ENCODE measurements at places on chromosomes 4 and X.

- no peak for DNase-seq
Observed at GRCh38 chr4:31964685-31965084, 1244.5 kb downstream of the PCDH7 start.

DNA sequence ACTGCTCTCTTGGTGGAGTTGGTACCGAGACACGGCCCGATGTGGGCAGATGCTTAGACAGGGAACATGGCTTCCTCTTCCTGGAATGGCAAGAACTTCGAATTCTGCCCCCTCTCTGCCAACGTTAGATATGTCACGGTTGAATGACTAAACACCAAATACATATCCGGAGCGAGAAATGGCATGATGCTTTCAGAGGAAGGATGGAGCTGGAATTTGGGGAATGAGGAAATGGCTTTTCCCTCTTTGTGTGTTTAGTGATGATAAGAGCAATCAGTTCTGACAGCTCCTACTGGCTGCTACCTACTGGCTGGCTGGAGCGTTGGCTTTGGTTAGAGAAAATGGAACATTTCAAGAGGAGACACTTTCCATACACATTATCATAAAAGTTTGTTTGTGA lies 140.0 kb downstream of the DHRSX start:
- DNase-seq: peak; percentile 5

DNA sequence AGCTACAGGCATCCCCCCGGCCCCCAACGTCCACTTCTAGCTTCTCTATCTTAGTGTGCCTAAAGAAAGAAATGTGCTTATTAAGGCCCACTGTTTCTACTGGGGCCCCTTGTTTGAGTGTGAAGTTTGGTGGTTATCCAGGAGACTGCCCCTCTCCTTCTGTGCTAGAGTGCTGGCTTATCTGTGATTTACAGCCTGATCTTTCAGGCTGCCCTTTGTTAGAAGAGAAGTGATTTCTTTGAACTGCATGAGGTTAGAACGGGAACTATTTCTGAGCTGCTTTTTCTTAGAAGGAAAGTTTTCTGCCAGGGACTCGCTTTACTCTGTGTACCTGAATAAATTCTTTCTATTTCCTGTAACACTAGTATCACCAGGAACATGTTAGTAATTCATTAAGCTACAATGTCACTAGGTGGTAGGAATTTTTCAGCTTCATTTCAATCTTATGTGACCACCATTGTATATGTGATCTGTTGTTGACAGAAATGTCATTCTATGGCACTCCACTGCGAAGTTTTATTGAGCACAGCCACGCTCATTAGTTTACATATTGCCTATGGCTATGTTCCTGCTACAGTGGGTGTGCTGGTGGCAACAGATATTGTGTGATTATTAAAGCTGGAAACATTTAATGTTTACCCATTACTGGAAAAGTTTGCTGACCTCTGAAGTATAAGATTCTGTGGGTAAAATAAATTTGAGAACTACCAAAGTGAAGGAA lies 193.8 kb upstream of the CXorf51B start:
- DNase-seq: no peak

DNA sequence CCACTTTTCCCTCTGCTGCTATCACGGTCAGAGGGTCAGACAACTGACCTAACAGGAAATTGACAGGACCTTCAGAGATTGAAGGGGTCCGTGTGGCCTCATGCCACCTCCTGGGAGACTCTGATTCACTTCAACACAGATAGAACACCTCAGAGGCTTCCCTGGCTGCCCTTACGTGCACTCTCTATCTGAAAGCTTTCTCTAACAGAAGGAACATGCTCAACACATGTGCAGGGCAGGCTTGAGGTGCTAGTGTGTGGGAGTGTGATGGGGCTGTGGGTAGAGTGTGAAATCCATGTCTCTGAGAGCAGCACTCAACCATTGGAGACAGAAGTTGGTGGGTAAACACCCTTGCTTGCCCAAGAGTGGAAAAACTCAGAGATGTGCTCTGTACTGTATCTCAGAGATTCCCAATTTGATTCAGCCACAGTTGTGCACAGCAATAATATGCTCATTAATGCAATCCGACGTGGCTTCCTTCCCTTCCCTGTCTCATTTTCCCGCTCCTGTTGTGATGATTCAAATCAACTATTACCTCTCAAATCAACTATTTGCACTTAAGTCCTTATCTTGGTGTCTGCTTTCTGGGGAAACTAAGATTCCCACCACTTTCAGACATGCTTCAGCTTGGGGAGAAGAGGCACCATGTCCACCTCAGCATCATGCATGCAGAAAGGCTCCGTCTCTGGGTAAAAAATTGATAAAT lies 62.0 kb upstream of the MAGEB2 start:
- no peak for DNase-seq

GRCh38 chr4:22556495-22556894 lies 40.6 kb upstream of the ADGRA3 start:
- DNase-seq: no peak

GRCh38 chr4:70425306-70425705 lies 27.6 kb downstream of the OPRPN start:
- DNase-seq: no peak

GRCh38 chr4:6425336-6425735 lies 47.1 kb downstream of the PPP2R2C start:
- no peak for DNase-seq

- DNase-seq: no peak
Observed at GRCh38 chr4:42348247-42348646, 49.0 kb upstream of the SHISA3 start.

GRCh38 chr4:40546969-40547788 lies 82.5 kb downstream of the RBM47 start:
- DNase-seq: peak; percentile 32

GRCh38 chrX:1462596-1463251 lies 10.0 kb upstream of the ASMTL start:
- peak; percentile 64 for DNase-seq

GRCh38 chr4:118289794-118290193 lies 63.0 kb downstream of the PRSS12 start:
- DNase-seq: peak; percentile 97

- DNase-seq: no peak
Observed at GRCh38 chr4:103664436-103665075, 55.2 kb downstream of the TACR3 start.

DNA sequence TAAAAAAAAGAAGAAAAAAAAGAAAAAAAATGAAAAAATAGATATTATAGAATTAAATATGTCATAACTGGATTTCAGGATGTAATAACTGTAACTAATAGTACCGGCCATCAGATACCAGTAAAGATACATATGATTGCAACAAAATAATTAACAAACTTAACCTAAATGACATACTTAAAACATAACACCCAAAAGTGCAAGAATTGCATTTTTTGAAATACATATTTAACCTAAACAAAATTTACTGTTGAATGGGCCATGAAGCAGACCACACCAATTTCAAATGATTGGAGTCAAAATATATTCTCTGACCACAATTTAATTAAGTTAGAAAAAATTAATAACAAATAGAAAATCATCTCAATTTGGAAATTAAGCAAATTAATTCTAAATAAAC lies 33.1 kb downstream of the GABRA3 start:
- DNase-seq: no peak

DNA sequence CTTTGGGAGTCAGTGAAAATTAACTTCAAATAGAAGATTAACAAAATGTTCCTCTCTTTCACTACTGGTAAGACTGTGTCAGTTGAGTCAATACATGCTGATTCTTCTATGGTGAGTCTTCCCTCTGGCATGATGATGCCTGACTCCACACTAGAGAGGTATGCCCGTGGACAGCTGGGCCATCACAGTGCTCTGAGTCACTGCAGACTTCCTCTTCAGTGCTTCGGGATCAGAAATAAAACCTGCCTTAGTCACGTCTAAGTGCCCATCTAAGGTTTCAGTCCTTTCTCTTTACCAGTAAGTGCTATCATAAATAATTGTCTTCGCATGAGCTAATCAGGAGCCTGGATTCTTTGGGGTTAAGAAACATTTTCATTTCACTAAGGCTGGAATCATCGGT lies 1.6 kb upstream of the ASB5 start:
- peak; percentile 100 for DNase-seq

DNA sequence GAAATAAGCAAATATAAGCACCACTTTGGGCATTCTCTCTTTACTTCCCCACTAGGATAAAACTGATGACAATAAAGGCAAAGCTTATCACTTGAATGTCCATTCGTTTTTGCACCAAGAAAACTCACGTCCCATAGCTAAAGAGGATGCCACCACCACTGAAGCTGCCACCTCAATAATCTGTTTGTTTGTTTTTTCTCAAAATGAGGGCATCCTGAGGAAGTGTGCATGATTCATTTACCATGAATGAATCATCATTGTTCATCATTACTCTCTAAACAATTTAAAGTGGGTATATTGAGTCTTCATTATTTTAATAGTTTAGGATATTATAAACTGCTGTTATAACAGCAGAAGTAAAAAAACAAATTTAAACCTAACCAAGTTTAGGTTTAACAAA lies 168.2 kb downstream of the DCTD start:
- DNase-seq: no peak

GRCh38 chr4:161345741-161346140 lies 818.1 kb downstream of the FSTL5 start:
- DNase-seq: no peak

GRCh38 chrX:72054779-72055489 lies 76.8 kb downstream of the RTL5 start:
- DNase-seq: no peak

DNA sequence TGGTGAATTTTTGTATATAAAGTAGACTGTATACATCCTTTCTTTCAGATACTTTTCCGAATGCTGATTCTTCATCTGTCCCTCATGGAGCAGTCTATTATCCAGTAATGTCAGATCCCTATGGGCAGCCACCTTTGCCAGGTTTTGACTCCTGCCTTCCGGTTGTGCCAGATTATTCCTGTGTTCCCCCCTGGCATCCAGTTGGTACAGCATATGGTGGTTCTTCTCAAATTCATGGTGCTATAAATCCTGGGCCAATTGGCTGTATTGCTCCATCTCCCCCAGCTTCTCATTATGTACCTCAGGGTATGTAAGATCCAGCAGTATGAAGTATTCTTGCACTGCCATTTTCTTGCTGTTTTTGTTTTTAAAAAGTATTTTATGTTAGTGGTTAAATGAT lies 78.7 kb downstream of the ALG13 start:
- DNase-seq: no peak

DNA sequence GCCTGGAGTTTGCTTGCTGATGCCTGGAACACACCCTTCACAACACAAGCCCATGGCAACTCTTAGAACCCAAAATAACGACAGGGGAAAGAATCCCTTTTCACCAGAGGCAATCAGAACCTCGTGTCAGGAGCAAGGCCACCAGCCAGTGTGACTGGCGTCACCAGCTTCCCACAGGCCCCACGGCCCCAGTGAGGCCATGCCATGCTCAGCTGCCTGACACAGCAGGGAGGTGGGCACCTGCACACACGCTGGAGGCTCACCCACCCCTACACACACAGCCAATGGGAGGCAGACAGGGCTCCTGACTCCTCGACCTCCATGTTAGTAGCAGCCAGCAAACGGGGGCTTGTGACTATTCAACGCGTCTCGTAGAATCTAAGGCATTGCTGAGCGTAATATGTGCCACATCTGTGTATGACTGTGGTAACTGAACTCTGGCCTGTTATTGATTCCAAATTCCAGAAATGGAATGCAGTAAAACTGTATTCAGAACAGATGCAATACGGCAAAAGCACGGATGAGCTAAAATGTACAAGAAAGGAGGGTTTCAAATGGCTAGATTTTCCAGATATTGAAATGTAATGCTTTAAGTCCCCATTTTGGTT lies 28.5 kb downstream of the RNF212 start:
- no peak for DNase-seq

- no peak for DNase-seq
Observed at GRCh38 chr4:164924670-164925238, 47.8 kb downstream of the APELA start.

DNA sequence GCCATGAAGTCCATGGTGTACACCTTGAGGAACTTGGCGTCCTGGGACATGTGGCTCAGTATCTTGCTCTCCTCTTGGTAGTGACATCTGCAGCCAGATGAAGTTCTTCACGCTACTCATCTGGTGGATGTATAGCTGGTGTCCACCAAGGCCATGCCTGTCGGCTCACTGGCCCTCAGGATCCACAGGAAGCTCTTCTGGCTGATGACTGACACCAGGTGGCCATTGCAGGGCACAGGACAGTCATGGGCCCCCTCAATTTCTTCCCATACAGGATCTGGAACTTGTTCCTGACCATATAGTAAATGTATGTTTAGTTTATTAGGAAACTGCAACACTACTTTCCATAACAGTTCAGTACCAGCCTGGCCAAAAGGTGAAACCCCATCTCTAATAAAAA lies 10.3 kb upstream of the CLCN5 start:
- DNase-seq: no peak

DNA sequence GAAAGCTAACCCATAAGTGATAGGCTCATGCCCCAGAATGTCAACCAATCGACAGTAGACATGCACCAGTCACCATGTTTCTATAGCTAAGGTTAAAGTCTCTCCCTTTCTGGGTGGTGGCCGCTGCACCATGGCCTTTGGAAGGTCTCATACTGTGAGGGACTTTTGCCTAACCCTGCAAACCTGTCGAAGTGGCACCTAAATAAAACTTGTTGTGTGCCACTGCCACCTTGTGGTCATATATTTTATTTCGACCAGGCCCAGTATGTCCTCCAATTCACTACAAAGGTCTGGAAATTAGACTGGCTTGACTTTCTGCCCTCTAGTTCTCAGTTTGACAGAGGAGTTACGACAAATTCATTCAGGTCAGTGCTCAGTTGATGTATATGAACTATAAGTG lies 163.1 kb downstream of the SMARCA1 start:
- DNase-seq: peak; percentile 20
